ENCODE measurements at places on chromosomes 16 and 17.

GRCh38 chr17:49216953-49217650 lies 6.6 kb downstream of the ABI3 start:
- H3K27ac ChIP-seq = peak overlapping the region; percentile 85
- DNase-seq = no peak
- no peaks in the 10 kb centered on the region for H3K27me3 ChIP-seq
- peak overlapping the region; percentile 82 for H3K4me3 ChIP-seq

DNA sequence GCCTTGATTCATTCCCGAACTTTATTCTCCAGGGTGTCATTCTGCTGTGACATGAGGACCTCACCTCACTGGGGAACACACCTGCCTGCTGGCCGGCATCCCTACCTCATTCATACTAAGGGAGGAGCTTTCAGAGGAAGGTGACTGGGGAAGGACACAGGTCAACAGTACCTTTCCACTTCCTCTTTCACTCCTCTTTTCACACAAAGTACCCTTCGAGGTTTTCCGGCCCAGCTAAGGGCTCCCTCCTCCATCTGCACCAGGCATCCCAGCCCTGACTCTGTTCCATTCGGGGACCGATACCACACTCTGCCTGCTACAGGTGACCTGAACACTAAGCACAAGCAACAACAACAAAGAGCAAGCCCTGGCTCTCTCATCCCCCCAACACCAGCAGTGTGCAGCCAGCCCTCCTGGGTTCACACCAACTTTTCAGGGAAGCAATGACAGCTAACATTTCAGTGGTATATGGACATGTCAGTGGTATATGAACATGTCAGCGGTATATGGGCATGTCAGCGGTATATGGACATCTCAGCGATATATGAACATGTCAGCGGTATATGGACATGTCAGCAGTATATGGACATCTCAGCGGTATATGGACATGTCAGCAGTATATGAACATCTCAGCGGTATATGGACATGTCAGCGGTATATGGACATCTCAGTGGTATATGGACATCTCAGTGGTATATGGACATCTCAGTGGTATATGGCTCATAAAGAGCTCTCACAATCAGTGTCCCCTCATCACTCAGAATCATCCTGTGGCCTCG lies 16.0 kb downstream of the TRIM25 start:
- no peak overlapping the region for H3K4me3 ChIP-seq
- no peak for DNase-seq
- peak overlapping the region; percentile 49 for H3K27ac ChIP-seq
- peaks cover 7% of the 10 kb centered on the region for H3K4me1 ChIP-seq
- no peaks in the 10 kb centered on the region for H3K27me3 ChIP-seq

- peak overlapping the region; percentile 94 for H3K27ac ChIP-seq
- H3K4me1 ChIP-seq = peaks cover 61% of the 10 kb centered on the region
- H3K27me3 ChIP-seq = no peaks in the 10 kb centered on the region
- H3K4me3 ChIP-seq = peak overlapping the region; percentile 76
Measured at GRCh38 chr16:18803569-18804462, 2.5 kb upstream of the ARL6IP1 start.

GRCh38 chr17:1060991-1061390 lies 64.1 kb downstream of the TIMM22 start:
- no peaks in the 10 kb centered on the region for H3K27me3 ChIP-seq
- no peak overlapping the region for H3K4me3 ChIP-seq
- peaks cover 2% of the 10 kb centered on the region for H3K4me1 ChIP-seq
- H3K27ac ChIP-seq = no peak overlapping the region
- peaks cover 15% of the 10 kb centered on the region for H3K36me3 ChIP-seq
- peak; percentile 56 for DNase-seq
